ENCODE measurements at places on chromosomes 1 and 21. TPM values are rescaled to one million over a fixed set of nuclear protein-coding genes. Genes with fewer than 3 reads are reported as not detected.

DNA sequence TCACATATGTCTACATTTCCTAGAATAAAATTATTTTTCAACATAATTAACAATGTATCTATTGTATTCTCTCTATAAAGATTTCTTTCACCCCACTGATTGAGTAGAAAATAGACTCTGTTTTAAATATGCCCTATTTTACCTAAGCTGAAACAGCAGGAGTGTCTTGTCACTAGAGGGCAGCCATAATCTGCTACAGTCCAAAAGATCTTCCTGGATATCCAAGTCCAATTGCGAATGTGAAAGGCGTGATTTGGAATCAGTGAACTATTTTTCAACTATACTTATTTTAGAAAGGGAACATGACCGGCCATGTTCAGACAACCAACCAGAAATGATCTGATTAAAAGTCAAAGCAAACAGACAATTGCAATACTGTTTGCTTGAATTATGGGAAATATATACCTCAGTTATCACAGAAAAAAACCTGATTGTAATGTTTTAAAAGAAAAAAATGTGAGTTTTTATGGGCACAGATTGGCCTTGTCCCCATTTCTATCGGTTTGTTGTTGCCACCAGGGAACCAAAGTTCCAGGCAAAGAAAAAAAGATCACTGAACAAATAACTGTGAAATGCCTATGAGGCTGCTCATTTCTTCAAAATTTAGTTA lies 1211.0 kb upstream of the ADGRL4 start:
- peak; percentile 48 for DNase-seq

- no peak for DNase-seq
Observed at GRCh38 chr1:3337798-3338724, 116.4 kb upstream of the ARHGEF16 start.

- no peak for DNase-seq
Observed at GRCh38 chr21:28675331-28676041, 317.2 kb downstream of the LTN1 start.

- DNase-seq = no peak
Observed at GRCh38 chr1:20182415-20182814, 3.5 kb upstream of the UBXN10 start.

- DNase-seq = no peak
Observed at GRCh38 chr1:228749765-228750164, 14.5 kb downstream of the RHOU start.

DNA sequence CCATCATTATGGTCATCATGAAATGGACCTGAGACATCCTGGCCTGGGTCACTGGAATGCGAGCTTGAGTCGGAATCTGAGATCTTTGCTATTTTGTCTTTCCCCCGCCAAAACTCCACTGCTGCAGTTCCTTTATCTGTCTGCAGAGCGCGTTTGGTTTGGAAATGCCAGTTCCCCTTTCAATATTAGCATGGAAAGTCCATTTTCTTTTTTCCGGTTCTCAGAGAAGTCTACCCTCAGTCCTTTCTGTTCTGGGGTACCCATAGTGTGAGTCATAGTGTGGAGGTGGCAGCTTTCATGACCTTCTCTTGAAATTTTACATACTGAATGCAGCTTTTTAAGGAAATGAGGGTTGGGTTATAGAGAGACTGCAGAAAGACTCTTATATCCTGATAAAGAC lies 14.6 kb downstream of the CACNA1E start:
- DNase-seq = no peak

DNA sequence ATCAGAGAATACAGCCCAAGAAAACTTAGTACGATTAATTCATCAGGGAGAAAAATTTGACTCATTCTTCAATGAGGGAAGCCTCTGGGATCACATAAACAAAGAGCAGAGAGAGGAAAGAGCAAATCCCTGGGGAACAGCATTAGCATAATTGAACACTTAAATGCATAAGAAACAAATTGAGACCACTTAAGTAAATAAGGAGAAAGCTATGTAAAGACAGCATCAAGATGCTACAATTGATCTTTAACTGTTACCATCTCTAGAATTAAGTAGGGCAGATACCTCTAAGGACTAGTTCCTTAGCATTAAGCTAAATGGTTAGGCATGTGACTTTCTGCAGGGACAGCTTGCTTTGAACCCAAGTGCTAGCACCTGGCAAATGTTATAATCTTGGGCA lies 265.1 kb upstream of the NEGR1 start:
- no peak for DNase-seq

- DNase-seq = no peak
Observed at GRCh38 chr1:91876781-91877573, 9.0 kb downstream of the TGFBR3 start.

DNA sequence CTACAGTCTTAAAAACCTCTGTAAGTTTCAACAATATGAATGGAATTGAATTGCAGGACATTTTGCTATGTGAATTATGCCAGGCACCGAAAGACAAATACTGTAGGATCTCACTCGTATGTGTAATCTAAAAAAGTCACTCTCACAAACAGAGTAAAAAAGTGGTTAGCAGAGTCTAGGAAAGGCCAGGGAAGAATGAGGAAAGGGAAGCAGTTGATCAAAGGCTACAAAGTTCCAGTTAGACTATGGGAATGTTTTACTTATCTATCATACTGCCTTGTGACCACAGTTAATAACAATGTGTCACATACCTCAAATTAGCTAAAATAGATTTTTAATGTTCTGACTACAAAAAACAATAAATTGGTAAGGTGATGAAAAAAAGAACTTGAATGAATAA lies 565.4 kb upstream of the BRINP3 start:
- DNase-seq = no peak

DNA sequence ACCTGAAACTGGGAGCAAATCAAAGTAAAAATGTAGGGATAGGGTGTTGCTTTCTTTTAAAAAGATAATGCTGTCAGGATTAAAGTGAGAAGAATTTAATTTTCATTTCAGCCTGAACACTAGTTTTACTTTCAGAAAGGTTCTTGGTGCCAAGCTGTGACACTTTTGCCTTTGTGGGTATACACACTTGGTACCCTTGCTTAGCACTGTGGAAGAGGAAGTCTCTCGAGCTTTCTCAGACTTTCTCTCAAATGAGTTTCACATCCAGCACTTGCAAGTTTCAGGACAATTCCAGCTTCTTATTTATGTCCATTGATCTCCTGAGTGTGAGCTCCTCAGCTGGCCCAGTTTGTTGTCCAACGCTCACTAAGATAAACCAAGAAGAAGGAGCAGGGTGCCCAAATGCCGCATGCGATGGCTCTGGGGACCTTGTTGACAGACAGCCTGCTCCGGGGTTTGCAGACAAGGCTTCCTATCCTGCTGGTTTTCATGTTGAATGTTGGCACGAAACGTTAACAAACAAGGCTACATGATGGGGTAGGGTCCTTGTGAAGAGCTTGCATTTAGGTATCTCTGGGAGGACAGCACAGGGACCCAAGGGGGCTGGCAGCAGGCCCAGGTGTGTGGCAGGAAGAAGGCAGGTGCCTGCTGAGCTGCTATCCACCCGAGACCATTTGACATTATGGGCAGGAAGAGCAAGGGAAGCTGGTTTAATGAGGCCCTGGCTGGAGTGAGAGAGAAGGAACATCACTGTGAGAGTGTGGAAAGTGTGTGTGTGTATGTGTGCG lies 79.7 kb downstream of the POFUT2 start:
- DNase-seq = no peak

GRCh38 chr1:245715291-245715701 lies 560.5 kb downstream of the KIF26B start:
- DNase-seq = no peak

GRCh38 chr1:78561856-78562255 lies 58.4 kb upstream of the IFI44L start:
- DNase-seq = no peak

DNA sequence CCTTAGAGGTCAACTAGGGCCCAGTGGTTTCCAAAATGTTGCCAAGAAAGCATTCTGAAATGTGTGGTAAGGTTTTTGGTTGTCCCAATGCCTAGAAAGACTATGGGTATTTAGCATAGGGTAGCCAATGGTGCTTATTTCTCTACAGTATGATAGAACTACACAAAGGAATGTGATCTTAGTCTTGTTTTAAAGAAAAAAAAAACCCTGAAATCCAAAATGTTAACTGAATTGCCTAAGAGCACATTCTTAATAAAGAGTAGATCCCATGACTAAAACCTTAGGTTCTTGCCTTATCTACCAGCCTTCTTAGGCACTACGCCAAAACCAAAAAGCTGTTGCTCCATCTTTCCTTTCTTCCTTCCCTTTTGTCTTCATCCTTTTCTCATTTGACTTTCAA lies 428.2 kb downstream of the MRPL39 start:
- DNase-seq = no peak

GRCh38 chr1:156877433-156878170 lies 15.9 kb upstream of the PEAR1 start:
- DNase-seq = no peak

- DNase-seq = no peak
Observed at GRCh38 chr1:176720838-176721237, 257.9 kb downstream of the PAPPA2 start.

DNA sequence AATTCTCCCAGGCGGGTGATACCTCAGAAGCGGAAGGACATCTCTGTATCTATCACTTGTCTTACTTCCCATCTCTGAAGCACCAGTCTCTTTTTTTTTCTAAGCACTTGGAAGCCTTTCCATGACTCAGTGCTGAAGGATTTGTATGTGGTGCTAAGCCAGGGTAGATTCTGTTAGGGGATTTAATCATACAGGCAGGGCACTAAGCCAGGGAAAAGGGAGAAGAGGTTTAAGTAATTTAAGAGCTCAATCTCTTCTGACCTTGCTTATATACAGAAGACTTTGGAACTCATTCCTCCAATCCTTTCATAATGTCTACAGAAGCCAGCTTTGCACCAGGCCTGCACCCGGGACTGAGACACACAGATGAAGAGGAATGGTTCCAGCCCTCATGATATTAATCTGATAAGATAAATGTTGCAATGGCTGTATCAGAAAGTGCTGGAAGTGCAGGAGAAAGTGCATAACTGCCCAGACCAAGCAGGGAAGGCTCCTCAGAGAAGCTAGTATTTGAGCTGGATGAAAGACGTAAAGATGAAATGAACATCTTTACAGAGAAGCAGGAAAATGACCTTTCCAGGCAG lies 11.0 kb downstream of the FAM163A start:
- no peak for DNase-seq

- DNase-seq = no peak
Observed at GRCh38 chr1:8790987-8791386, 26.5 kb downstream of the RERE start.

DNA sequence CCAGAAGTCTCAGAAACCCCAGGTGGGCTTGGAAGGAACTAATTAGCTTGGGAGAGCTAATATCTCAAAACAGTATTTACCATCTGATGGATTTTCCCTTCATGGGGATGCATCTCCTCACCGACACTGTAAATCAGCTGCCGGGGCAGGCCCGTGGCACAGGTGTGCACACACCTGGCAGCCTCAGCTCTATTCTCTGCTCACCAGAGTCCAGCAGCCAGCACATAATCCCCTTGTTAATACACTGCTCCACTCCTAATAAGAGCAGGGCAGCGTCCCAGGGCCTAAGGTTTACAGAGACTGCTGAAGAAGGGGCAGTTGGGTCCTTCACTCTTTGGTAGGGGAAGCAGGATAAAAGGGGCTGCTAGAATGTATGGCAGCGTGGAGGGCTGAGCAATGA lies 200.0 kb downstream of the TOMM20 start:
- DNase-seq = no peak

GRCh38 chr1:52479076-52479475 lies 73.8 kb downstream of the TUT4 start:
- no peak for DNase-seq

DNA sequence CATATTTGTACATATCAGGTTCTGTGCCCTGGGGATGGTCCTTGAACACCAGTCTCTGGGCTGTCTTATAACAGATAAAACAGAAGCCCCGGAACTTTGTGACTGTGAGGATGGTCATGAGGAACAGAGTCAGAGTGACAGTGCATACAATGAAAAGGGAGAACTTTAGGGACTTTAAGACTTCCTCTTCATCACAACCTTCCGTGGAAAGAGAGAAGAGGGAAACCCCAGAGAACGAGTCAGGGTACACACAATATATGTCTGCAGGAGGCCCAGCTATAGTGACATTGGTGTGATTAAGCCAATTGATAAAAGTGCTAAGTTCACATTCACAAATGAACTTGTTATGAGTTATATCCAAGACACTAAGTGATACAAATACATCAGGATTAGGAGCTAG lies 32.1 kb downstream of the TLR5 start:
- DNase-seq = no peak

Gene RIIAD1
- polyA plus RNA-seq = not detected

Gene OR2T2
- not detected for polyA plus RNA-seq

Gene TNFRSF4
- polyA plus RNA-seq = not detected

Gene DNAJC28
- 0.75 TPM for polyA plus RNA-seq

Gene ANKRD35
- not detected for polyA plus RNA-seq

Gene RRP1
- polyA plus RNA-seq = 26.3 TPM

Gene FRRS1
- 2.2 TPM for polyA plus RNA-seq

Gene PTGS2
- 6.9 TPM for polyA plus RNA-seq

Gene FCGR2B
- polyA plus RNA-seq = not detected

Gene ASCL5
- 0.17 TPM for polyA plus RNA-seq

Gene ZNF326
- 47.8 TPM for polyA plus RNA-seq

Gene RIMS3
- polyA plus RNA-seq = 1.5 TPM

Gene S100A1
- 0.67 TPM for polyA plus RNA-seq

All from A549 (cell line).